Activated CD8-positive, alpha-beta T cell treated with anti-CD3 and anti-CD28 coated beads for 36 hours (primary cell): ENCODE measurements at places on chromosomes 11 and 22. TPM values are rescaled to one million over a fixed set of nuclear protein-coding genes. Genes with fewer than 3 reads are reported as not detected.

DNA sequence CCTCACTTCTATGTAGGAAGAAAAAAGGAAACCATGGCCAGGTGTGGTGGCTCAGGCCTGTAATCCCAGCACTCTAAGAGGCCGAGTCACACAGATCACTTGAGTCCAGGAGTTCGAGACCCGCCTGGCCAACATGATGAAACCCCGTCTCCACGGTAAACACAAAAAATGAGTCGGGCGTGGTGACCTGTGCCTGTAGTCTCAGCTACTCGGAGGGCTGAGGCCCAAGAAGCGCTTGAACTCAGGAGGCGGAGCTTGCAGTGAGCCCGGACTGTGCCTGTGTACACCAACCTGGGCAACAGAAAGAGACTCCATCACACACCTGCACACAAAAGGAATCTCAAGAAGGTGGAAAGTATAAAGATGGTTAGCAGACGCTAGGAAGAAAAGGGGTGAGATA is 17.7 kb downstream of the DEFB131B start:
- no peak for DNase-seq
- H3K27ac ChIP-seq: no peak overlapping the region
- H3K4me3 ChIP-seq: no peak overlapping the region
- H3K4me1 ChIP-seq: no peaks in the 10 kb centered on the region
- H3K27me3 ChIP-seq: no peaks in the 10 kb centered on the region

DNA sequence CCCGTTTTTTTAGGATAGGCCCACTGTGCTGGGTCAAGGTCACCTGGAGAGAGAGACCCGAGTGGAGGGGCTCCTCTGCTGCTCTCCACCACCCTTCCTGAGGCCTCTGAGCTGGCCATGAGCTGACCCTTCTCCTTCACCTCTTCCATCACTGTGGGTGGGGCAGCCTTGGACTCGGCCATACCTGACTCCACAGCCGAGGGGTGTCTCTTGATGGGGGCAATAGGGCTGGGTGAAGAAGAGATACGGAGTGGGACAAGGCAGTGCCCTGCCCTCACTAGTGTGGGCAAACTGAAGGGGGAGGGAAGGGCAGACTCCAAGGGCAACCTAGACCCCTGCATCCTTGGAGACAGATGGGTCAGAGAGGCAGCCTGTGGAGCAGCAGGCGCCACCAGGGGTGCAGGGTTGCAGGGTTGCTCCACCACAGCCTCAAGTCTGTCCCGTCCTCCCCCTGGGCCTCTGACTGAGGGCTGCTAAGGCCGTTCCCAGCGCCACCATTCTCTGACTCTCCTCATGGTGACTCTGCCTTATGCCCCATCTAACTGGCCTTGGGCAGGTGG is 20.1 kb upstream of the NECTIN1 start:
- H3K4me3 ChIP-seq: no peak overlapping the region
- DNase-seq: no peak
- no peaks in the 10 kb centered on the region for H3K36me3 ChIP-seq
- H3K4me1 ChIP-seq: peaks cover 7% of the 10 kb centered on the region
- no peak overlapping the region for H3K27ac ChIP-seq

Gene SLC1A2
- not detected for total RNA-seq

Gene CD3E
- 372 TPM for total RNA-seq
